Stimulated activated CD4-positive, alpha-beta T cell treated with anti-CD3 and anti-CD28 coated beads, TNF-alpha, amount 100 ng/mL, for 24 hours (primary cell): ENCODE measurements at places on chromosomes 11 and 22.

GRCh38 chr22:17924735-17925364 lies 99.5 kb downstream of the MICAL3 start:
- DNase-seq = no peak

GRCh38 chr11:60634126-60634525 lies 65.3 kb upstream of the MS4A8 start:
- DNase-seq = no peak

DNA sequence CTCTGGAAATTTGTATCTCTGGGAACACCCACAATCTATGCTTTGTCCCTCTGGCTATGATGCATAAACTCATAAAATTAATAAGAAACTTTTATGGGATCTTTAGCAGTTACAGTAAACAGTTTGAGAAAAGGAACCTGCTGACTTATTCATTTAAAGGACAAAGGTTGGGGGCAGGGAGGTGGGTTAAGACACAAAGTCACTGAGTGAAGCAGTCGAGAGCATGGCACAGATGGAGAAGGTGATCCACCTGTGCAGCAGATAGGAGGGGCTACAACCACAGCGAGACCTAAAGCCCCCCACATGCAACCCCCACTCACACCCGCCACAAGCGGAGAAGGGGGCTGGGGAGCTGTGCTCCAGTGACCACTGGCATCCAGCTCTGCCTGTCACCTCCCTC lies 45.0 kb downstream of the SMCO4 start:
- no peak for DNase-seq

- DNase-seq = no peak
Measured at GRCh38 chr11:111981270-111981669, 43.9 kb upstream of the DLAT start.

- DNase-seq = no peak
Measured at GRCh38 chr11:81787584-81788049, 946.0 kb downstream of the FAM181B start.

GRCh38 chr22:35795476-35795875 lies 77.8 kb downstream of the APOL5 start:
- no peak for DNase-seq

DNA sequence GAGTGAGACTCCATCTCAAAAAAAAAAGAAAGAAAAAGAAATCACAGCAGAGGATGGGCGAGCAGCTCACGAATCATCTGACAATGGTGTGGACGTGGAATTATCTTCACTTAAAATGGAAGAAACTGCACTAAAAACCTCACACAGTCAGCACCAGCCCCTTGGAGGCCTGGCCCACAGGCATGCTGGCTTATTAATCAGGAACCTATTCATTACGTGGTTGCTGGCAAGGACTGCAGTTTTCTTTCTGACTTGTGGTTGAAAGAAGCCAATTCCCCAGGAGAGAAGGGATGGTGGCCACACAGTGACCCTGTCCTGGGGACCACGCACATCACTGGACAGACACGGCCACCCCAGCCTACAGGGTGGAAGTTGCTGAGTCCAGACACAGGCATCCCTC lies 401.1 kb downstream of the CTTN start:
- no peak for DNase-seq

DNA sequence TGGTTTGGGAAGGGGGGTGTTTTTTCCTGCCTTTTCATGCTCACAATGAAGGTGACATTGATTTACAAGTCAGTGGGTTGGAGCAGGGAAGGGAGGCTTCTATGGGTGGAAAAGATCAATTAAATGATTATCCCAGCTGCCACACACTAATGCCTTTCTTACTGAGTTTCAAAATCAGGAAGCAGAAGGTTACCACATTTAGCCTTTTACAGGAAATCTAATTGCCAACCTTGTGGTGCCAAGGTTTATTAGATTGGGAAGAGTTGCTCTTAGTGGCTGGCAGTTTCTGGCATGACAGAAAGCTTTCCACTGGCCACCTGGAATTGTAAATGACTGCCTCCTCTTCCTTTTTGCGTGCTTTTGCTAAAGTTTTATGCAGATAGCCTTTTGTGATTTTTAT lies 98.7 kb downstream of the NAV2 start:
- no peak for DNase-seq

- no peak for DNase-seq
Measured at GRCh38 chr11:121514432-121515334, 61.9 kb upstream of the SORL1-AS1 start.

- no peak for DNase-seq
Measured at GRCh38 chr11:122317305-122317704, 201.3 kb upstream of the BLID start.

DNA sequence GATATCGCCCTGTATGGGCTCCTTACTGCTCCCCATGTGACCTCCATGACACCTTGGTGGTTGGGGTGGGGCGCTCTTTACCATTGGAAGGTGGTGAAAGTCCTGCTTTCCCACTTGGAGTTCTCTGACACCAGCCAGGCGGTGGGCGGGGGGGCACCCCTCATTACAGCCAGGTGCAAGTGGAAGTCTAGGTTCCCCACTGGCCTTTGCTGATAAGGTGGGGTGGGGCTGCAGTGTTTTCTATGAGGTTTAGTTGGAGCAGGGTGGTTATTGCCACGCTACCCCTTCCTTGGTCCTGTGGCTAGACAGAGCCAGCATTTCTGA lies 5.5 kb upstream of the SLC37A2 start:
- no peak for DNase-seq

DNA sequence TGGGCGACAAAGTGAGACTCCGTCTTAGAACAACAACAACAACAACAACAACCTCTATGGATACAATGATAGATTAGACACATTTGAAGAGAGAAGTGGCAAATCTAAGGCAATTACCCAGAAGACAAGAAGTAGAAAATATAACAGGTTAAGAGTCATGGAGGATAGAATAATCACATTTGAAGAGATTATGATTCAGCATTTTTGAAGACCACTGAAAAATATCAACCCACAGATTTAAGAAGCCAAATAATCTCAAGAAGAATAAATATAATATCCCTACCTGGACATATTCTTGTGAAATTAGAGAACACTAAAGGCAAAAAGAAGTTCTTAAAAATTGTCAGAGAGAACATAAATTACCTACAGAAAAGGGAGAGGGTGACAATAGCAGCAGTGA lies 7.9 kb downstream of the LDHC start:
- DNase-seq = no peak
